Stimulated activated CD8-positive, alpha-beta memory T cell treated with anti-CD3 and anti-CD28 coated beads, Interleukin-4, amount 100 ng/mL, for 1 hour (primary cell): ENCODE measurements at places on chromosomes 3 and 15.

DNA sequence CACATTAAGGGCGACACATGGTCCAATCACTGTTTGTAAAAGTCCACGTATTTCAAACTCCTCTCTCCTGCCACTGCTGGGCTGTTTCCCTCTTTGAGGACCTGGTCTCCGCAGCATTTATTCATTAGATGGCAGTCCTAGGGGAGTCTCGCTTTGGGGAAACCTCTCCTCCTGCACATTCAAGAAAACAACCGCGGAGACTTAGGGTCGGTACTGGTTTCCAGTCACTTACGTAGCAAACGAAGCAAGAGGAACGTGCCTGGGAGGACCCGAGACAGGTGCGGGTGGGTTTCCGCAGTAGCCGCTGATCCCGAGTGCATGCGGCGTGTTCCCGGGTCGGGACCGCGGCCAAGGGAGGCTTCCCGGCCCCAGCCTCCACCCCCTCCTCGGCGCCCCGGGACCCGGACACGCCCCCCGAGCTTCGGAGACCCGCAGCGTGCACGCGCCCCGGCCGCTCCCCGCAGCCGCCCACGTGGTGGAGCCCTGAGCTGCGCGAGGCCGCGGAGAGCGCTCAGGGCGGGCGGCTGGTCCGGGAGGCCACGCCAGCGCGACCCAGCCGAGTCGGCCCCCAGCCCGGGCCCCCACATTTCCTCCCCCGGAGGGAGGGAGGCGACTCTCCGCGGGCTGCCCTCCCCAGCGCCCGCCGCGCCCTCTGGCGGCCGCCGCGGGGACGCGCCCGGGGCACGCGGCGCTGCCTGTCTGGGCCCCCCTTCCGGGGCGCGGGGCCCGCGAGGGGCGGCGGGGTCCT lies 1.1 kb upstream of the IGF1R start:
- no peak for DNase-seq

DNA sequence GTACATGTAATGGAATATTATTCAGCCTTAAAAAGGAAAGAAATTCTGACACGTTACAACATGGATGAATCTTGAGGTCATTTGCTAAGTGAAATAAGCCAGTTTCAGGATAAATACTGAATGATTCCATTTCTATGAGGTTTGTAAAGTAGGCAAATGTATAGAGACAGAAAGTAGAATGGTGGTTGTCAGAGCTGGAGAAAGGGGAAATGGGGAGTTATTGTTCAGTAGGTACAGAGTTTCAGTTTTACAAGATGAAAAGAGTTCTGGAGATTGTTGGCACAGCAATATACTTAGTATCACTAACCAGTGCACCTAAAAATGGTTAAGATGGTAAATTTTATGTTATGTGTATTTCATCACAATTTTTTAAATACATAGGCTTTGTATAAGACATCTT lies 60.6 kb downstream of the USP8 start:
- no peak for DNase-seq

DNA sequence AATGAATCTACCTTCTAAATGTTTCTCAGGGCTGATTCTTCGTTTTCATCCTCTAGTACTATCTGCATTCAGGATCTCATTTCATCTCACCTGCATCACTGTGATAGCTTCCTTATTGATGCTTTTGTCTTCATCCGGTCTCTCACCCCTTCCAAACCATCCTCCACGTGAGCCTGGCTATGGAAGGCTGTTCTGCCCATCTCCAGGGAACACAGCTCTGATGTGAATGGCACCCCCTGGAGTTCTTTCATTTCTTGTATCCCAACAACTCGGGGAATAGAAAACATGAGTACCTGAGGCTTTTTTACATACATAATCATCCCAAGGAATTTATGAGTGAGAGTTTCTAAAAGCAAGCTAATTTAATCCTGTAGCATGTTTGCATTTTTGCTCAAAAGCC lies 8.8 kb upstream of the DPPA4 start:
- no peak for DNase-seq

GRCh38 chr15:101056366-101057334 lies 137.5 kb downstream of the LRRK1 start:
- no peak for DNase-seq

DNA sequence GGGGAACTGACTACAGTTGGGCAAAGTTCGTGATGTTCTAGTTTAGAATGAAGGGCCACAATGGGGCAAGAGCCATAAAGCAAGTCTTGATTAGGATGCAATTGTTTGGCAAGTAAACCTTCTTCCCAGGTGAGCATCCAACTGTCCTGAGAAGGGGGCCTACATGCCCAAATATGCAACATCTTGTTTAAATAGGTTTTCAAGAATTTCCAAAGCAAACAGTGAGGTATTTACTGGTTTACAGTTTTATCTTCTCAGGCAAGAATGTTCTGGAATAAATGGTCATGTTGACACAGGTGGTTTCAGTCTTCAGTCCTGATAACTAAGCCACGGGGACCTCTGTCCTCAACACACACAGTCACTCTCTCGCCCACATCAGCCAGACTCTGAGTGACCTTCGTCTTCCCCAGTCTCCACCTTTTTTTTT lies 90.3 kb upstream of the FAM174B start:
- no peak for DNase-seq

DNA sequence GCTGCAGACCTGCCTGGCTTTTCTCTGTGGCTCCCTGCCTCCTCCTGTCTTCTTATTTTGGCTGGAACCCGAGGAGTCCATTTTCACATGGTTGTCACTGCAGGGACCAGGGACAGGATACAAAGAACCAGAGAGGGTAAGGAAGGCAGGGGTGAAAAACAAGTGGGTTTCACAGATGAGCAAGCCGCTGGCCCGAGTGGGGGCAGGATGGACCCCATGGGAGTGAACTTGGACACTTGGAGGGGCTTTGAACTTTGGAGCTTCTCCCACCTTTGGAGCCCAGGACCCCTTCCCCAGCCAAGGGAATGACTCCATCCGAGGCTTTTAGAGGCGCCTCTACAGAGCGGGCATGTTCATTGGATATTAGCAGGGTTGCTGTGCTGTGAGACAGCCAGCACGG lies 26.9 kb upstream of the ADCY5 start:
- no peak for DNase-seq

DNA sequence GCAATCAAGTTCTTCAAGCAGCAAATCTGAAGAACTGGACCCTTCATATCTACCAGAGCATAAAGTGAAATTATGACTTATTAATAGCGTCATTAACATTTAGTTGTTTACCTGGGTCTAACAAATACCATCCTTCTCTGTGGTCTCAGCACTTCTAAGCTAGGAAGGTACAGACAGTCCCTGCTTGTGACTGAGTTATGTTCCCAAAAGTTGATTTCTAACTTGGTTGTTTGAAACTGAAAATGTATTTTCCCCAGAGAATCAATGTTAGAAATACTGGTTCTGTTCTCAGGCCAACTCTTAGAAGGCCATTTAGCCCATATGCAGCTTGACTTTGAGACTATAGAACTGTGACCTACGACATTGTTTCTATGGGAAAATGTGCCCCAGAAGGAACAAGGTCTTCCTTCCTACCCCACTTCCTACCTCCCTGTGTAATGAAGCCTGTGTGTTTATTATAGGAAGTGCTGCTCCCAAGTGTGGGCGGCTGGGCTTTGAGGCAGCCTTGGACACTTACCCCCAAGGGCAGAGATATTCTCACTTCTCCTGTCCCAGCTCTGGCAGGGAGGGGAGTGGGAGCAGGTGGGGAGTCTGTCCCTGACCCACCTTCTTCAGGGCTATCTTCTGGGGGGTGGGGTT lies 12.2 kb upstream of the MAPK6 start:
- no peak for DNase-seq

DNA sequence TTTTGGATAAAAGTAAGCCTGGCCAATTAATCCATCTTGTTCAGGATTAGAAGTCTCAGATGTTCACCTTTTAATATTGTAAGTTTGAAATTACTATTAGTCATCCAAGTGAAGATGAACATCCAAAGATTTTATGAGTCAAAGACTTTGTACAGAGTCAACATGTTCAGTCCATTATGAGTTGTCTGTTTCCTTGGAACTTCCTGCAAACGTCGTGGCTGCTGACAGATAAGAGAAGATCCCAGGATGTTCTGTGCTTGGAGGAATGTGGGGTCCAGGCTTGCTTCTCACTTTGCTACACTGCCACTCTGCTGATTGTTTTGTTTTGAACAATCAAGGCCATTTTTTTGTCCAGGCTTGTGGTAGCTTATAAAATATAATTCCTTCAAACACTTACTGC lies 74.3 kb upstream of the SLCO2A1 start:
- DNase-seq = no peak

- no peak for DNase-seq
Observed at GRCh38 chr3:25915673-25916072, 125.8 kb downstream of the OXSM start.

- no peak for DNase-seq
Observed at GRCh38 chr3:31798840-31799239, 182.2 kb downstream of the OSBPL10 start.

- no peak for DNase-seq
Observed at GRCh38 chr3:20739814-20740213, 553.8 kb upstream of the SGO1 start.

DNA sequence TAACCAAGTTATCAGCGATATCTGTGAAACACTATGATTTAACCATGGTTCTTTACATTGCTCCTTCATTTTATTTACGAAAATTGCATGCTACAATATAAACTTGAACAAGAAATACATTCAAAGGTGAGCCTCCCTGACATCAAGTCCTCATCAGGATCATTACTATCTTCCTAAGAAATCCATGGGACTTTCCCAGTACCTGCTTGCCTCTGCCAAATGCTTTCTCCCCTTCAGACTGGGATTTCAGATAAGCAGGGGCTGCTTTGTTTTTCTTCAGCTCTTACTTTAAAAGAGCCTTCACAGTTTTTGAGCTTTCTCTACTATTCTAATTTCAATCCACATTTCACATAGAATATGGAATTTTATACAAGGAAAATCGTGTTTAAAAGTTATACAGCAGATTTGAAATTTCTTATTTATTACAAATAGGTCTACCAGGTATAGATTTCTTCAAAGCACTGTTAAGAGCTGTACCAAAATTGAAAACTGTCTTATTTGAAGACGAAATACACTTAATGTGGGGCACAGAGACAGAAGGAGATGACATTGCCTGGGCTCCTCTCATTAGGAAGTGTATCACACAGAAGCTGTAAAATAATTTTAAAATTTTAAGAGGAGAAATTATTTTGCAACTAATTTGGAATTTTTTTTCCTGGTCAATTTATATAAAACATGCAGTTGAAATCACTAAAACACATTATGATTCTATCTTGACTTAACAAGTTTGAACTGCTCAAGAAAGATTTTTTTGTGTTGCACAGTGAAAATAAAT lies 615.0 kb upstream of the AGTR1 start:
- DNase-seq = no peak

GRCh38 chr15:79091204-79091867 lies 756 bp upstream of the RASGRF1 start:
- no peak for DNase-seq

DNA sequence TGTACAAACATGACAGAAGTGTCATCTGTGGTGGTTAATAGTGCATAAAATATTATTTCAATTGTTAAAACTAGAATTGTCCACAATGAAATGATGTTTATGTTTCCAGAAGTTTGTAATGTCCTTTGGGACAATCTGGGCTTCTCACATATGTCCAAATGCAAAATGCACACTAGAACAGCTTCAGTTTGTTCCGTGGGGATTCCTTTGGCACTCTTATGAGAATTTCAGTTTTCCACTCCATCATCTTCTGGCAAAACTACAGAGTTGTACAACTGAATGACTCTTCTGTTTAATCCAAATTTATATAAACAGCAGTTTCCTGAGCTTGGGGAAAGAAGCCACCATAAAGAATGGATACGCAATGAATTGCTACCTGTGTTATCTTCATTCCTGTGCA lies 2.0 kb upstream of the OR5H6 start:
- DNase-seq = no peak

DNA sequence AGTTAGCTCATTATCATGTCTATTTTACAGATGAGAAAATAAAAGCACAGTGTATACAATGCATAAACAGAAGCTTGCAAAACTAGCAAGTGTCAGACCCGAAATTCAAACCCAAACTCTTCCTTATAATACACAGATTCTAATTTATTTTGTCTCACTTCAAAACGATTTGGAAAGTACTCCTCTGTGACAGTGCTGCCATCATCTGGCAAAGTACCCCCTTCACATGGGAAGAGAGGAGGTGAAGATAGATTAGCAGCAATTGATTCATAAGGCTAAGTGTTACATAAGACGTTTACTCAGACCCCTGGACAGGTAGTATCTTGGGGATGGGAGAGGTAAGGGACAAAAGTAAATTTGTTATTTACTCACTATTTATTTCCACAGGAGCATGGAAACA lies 744.0 kb upstream of the SGO1 start:
- DNase-seq = no peak

GRCh38 chr15:65290228-65290627 lies 3.5 kb upstream of the PARP16 start:
- no peak for DNase-seq

DNA sequence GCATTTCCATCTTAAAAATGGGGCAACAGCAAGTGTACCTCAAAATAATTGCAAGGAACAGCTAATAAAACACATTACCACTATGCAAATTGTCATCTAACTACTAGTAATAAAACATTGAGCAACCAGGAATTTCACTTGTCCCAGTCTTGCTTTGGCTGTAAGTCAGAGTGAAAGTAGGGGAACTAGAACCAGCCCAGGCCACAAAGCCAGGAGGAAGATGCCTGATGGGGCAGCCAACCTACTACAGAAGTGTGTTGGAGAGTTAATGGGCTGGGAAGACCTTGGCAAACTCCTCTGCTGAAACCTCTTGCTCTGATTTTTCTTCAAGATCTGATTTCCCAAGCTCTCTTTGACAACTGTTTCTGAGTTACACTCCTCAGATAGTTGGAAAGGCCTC lies 40.2 kb upstream of the LPP start:
- DNase-seq = no peak

DNA sequence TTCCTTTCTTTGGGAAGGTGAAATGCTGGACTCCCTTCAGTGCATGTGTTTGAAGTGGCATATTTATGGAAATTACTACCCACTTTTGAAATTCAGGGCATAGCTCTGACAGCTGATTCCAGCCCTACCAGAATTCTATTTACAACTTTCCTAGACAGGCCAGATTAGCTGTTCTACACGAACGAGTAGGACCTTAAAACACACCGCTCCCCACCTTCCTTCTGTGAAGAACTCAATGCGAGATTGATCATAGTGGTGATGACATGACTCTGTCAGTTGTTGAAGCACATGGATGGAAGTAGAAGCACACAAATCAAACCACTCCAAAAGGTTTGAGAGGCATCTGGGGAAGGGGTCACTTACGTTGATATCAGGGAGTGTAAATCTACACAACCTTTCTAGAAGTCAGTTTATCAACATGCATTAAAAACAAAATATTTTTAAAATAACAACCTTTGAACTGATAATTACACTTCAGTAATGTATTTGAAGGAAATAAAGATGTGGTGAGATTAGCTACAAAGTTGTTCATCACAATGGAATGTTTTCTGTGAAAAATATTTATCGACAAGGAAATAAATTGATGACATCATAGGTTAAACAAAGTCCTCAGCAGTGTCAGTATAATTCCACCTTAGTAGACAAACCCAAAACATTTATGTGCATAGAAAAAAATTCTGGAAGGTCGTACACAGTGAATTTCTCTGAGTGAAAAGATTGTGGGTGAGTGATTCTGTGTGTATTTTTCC lies 29.8 kb downstream of the RARB start:
- no peak for DNase-seq
